ENCODE measurements at places on chromosomes 5 and 9.

GRCh38 chr9:28206280-28206679, 633.0 kb upstream of the C9orf72 start:
- no peak for DNase-seq

- DNase-seq: no peak
Observed at GRCh38 chr9:121227862-121228261, 26.2 kb upstream of the RAB14 start.

DNA sequence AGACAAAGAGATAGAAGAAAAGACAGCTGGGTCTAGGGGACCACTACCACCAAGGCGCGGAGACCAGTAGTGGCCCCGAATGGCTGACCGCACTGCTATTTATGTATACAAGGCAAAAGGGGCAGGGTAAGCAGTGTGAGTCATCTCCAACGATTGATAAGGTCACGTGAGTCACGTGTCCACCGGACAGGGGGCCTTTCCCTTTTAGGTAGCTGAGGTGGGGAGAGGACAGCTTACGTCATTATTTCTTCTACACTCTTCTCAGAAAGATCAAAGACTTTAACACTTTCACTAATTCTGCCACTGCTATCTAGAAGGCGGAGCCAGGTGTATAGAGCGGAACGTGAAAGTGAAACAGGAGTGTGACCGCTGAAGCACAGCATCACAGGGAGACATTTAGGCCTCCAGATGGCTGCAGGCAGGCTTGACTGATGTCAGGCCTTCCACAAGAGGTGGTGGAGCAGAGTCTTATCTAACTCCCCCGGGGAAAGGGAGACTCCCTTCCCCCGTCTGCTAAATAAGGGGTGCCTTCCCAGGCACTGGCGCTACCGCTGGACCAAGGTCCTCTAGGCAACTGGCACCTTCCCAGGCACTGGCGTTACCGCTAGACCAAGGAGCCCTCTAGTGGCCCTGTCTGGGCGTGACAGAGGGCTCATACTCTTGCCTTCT, 6.1 kb upstream of the PRR16 start:
- DNase-seq: no peak

- DNase-seq: no peak
Observed at GRCh38 chr5:3312299-3312698, 283.3 kb upstream of the IRX1 start.

- no peak for DNase-seq
Observed at GRCh38 chr5:36675282-36675681, 68.9 kb downstream of the SLC1A3 start.

- no peak for DNase-seq
Observed at GRCh38 chr5:88691945-88692868, 190.8 kb downstream of the MEF2C start.

GRCh38 chr5:146001544-146002190, 65.3 kb downstream of the SH3RF2 start:
- no peak for DNase-seq

DNA sequence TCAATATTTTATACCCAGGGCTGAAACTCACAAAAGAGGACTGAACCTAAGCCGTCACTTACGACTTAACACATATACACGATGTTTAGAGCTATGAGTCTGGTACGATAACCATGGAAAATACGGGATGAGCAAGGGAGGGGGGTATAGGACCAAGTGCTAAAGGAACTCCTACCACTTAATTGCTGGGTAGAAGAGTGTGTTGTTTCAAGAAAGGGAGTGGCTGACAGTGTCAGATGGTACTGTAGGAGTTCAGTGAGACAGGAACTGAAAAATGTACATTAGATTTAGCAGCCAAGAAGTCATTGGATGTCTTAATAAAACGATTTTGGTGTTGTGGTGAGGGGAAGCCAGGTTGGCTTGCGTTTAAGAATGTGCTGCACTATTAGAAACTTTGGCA, 21.6 kb downstream of the SLC12A2 start:
- no peak for DNase-seq

DNA sequence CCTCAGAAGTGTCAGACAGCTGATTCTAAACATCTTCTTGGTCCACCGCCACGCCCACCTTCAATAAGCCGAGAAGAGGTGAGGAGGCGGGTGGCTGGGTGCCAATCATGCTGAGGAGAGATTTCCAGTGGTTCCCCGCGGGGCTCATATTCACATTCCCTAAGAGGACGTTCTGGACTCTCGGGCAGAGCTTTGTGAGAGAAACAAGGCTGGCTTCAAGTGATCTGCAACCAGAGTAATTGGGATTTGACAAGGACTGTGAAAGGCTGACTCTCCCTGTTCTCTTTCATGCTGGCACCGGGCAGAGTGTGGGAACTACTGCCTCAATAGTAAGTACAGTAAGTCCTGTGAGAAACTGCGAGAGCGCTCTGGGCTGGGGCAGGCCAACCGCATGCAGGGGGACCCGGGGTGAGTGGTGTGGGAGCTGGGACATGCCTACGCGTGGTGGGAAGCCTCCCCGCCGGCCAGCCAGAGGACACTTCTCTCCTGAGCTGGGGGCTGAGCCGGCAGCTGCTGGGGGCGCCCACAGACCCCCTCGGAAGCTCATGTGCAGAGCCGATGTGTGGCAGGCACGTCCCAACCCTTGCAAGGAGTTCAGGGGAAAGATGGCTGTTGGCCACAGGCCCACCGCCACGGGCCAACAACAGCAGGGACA, 110.9 kb downstream of the LIFR start:
- no peak for DNase-seq

DNA sequence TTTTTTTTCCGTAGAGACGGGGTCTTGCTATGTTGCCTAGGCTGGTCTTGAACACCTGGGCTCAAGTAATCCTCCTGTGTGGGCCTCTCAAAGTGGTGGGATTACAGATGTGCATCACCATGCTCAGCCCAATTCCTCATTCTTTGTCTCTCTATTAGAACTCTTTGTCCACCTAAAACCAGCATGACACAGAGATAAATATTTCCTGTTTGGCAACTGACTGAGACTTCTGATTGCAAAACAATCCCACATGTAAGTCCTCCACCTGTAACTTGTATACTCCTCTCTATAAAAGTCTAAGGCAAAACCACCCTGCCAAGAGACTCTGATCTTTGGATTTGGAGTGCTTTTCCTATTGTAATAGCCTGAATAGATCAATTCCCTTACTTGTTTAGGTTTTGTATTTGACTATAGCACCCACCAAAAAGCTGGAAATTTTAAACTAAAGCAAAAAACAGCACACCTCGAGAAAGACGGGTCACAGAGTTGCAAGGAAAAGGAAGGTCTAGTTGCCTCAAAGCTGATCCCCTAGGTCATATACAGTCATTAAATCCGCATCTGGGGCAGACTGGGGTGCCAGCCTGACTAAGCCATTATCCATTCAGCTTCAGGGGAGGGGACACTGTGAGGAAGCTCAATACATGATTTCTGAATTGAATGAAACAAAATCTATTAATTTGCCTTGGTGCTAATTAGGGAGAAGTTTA, 13.5 kb upstream of the KIF27 start:
- DNase-seq: no peak

DNA sequence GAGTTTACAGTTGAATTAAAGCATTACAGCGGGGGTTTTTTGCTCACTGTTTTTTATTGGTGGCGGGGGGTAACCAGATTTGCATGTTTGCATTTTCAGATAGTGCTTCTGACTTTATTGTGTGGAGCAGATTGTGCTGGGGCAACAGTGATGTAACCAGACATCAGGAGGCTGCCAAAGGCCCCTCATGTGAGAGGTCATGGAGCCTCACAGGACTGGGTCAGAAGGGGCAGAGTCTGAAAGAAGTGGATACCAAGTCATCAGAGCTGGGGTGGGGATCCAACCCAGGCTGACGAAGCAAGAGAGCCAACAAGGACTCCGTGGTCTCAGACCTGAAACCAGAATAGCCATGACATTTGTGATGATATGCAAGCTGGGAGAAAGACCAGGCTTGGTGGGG, 259.4 kb upstream of the TAS2R1 start:
- DNase-seq: no peak

DNA sequence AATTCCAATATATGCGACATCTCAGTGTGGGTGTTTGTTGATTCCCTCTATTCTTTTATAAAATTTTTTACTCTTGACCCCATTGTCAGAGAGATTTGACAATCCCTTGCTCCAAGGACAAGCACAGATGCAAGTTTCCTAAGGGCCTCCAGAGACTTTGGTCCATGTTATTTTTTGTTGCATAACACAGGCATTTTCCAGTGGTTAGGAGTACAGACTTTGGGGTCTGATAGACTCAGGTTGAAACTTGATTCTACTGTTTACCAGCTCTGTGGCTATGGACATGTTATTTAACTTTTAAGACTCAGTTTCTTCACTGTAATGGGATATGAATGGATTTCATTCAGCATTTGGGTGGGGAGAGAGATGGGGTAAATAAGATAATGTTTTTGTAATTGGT, 361.3 kb downstream of the ENC1 start:
- no peak for DNase-seq

GRCh38 chr9:133968428-133968827, 23.7 kb downstream of the VAV2 start:
- DNase-seq: no peak

DNA sequence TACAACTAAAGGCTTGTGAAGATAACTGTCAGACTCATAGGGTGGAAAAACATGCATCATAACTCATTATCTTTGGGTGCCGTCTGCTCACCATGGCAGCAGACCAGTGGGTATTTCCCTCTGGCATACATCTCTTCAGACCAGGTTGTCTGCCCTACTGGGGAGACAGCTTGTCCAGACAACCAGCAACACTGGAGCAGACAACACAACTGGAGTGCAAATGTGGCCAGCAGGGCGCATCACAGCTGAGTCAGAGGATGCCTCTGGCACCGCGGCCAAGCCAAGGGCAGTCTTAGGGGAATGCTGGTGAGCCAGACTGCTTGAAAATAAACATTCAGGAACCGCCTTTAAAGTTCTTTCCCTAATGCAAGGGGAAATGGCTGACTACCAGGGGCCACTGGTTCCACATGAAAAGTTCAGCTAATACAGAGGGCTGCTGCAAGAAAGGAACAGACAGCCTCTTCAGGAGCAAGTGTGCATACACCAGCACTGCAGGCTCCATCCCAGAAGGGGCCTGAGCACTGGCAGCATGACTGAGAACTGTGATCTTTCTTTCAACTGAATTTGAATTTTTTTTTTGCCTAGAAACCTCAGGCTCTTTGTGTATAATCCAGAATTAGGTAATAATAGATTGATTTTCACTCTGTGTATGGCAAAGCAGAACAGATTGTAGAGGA, 77.3 kb downstream of the MAMDC2 start:
- DNase-seq: no peak

Data from cortex of kidney (tissue), 1 donor.